ENCODE measurements at places on chromosomes 16 and 17. TPM values are rescaled to one million over a fixed set of nuclear protein-coding genes. Genes with fewer than 3 reads are reported as not detected.
A peak's percentile ranks its signal among the peaks of the same experiment; 100 is the strongest.

DNA sequence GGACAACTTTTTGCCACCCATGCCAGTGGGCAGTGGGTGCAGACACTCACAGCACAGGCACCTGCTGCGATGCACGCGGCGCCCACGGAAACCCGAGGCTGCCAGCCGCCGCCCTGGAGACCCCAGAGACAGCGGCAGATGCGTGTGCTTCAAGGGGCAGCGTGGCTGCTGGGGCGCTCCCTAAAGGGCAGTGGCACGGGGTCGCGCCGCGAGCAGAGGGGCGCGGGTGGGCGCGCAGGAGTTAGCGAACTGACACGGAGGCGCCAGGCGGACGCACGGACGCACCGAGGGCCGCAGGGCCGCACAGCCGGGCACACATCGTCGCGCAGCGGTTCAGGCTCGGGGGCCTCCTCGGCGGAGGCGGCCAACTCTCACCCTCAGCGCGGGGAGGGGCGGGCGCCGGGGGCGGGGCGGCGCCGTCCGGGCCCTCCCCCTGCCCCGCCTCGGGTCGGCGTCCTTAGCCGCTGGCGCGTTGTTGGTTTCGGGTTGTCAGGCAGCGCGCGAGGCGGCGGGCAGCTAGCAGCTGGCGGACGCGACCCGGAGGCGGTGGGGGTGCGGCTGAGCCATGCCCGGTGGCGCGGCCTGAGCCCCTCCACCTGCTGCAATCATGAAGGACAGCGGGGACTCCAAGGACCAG lies at the start of gene KIF19:
TSS of gene KIF19 (plus strand) at position 484 of the 637 bp plus-strand sequence. CDS start at position 608, 124 bp downstream.
- H3K4me1 ChIP-seq = peaks cover 39% of the 10 kb centered on the region
- H3K36me3 ChIP-seq = no peaks in the 10 kb centered on the region
- peak; percentile 86 for DNase-seq
- peak within 1 kb of the TSS; percentile 46 for H3K4me3 ChIP-seq
- no peaks in the 10 kb centered on the region for H3K27me3 ChIP-seq

GRCh38 chr16:67264866-67265265 lies 14.5 kb upstream of the PLEKHG4 start:
- peaks cover 8% of the 10 kb centered on the region for H3K4me1 ChIP-seq
- peak; percentile 50 for DNase-seq
- H3K27ac ChIP-seq = no peak overlapping the region
- H3K36me3 ChIP-seq = no peaks in the 10 kb centered on the region

Gene SLFN11
- polyA plus RNA-seq = 17.9 TPM

GRCh38 chr17:74639704-74640151 lies 16.2 kb upstream of the CD300E start:
- H3K27me3 ChIP-seq = no peaks in the 10 kb centered on the region
- H3K4me1 ChIP-seq = peaks cover 41% of the 10 kb centered on the region
- peak overlapping the region; percentile 54 for H3K27ac ChIP-seq
- no peak overlapping the region for H3K4me3 ChIP-seq
- DNase-seq = no peak
- H3K36me3 ChIP-seq = no peaks in the 10 kb centered on the region

DNA sequence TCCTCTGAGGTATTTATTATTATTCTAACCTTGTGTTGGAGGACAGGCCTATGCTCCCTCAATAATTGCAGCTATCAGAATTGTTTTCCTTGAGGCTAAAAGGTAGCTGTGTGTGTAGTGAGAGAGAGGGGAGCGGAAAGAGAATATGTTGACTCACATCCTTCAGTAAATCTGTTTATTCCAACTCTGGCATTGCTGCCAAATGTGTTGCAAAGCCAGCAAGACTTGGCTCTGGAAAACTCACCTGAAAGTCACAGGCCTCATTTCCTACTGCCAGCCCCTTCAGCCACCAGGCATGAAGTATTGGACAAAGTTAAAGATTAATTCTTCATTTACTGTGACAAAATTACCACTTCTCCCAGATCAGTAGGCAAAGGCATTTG lies 9.6 kb downstream of the CA10 start:
- H3K27me3 ChIP-seq = no peaks in the 10 kb centered on the region
- H3K4me3 ChIP-seq = no peak overlapping the region
- H3K4me1 ChIP-seq = no peaks in the 10 kb centered on the region
- DNase-seq = no peak
- no peaks in the 10 kb centered on the region for H3K36me3 ChIP-seq
- no peak overlapping the region for H3K27ac ChIP-seq
